ENCODE measurements at places on chromosomes 2 and 18. TPM values are rescaled to one million over a fixed set of nuclear protein-coding genes. Genes with fewer than 3 reads are reported as not detected.

The FAM110C gene
- 5.0 TPM for total RNA-seq

The SLC66A3 gene
- 124 TPM for total RNA-seq

The GPR35 gene
- total RNA-seq: 5.8 TPM

The EMX1 gene
- not detected for total RNA-seq

The CERKL gene
- total RNA-seq: not detected

The CXCR1 gene
- 0.41 TPM for total RNA-seq

The SLC9A2 gene
- 0.71 TPM for total RNA-seq

The MAL gene
- total RNA-seq: not detected

The CYP27A1 gene
- total RNA-seq: 31.6 TPM

The MC5R gene
- total RNA-seq: not detected

The UGT1A4 gene
- total RNA-seq: not detected

The GKN1 gene
- total RNA-seq: not detected

The LRRC30 gene
- not detected for total RNA-seq

The ITGB6 gene
- not detected for total RNA-seq

The OXER1 gene
- 5.8 TPM for total RNA-seq

The STARD6 gene
- not detected for total RNA-seq

The BOLL gene
- not detected for total RNA-seq

The SERPINB7 gene
- 0.14 TPM for total RNA-seq

The GULP1 gene
- 80.9 TPM for total RNA-seq

The ZNF142 gene
- 47.9 TPM for total RNA-seq

The TMEM169 gene
- not detected for total RNA-seq

The ZNF396 gene
- 4.1 TPM for total RNA-seq

The PRR30 gene
- total RNA-seq: not detected

The ERBB4 gene
- 29.3 TPM for total RNA-seq

The IAH1 gene
- 48.1 TPM for total RNA-seq

The INHBB gene
- 2.8 TPM for total RNA-seq

The CNRIP1 gene
- total RNA-seq: 45.6 TPM

The CD8A gene
- 3.4 TPM for total RNA-seq

The C2orf72 gene
- total RNA-seq: 0.14 TPM

The ALPG gene
- total RNA-seq: not detected

The KIAA2012 gene
- not detected for total RNA-seq

The FIGN gene
- total RNA-seq: 21.2 TPM

The TANK gene
- total RNA-seq: 59.2 TPM

The PDE1A gene
- 35.2 TPM for total RNA-seq

The LRATD1 gene
- total RNA-seq: 6.6 TPM

The CENPO gene
- total RNA-seq: 2.5 TPM

The PROM2 gene
- 10.0 TPM for total RNA-seq

The PLA2R1 gene
- total RNA-seq: 28.7 TPM

The ACMSD gene
- not detected for total RNA-seq

The SCG2 gene
- total RNA-seq: 4.9 TPM

The PNO1 gene
- total RNA-seq: 27.7 TPM

The CDCA7 gene
- 4.9 TPM for total RNA-seq

The LTBP1 gene
- total RNA-seq: 786 TPM

The MERTK gene
- 47.1 TPM for total RNA-seq

The GALR1 gene
- 0.28 TPM for total RNA-seq

The ATP6V1B1 gene
- total RNA-seq: 1.4 TPM

The TRIM43 gene
- not detected for total RNA-seq

The CHRNA1 gene
- not detected for total RNA-seq

The UGT1A5 gene
- not detected for total RNA-seq

The NRBP1 gene
- 61.5 TPM for total RNA-seq

The PRKAG3 gene
- 0.28 TPM for total RNA-seq

Data from thoracic aorta (tissue), 2 donors.